NCI-H774 (cell line): ENCODE measurements at places on chromosomes 7 and 10.

- DNase-seq: no peak
Measured at GRCh38 chr7:34034728-34035127, 129.4 kb downstream of the BMPER start.

DNA sequence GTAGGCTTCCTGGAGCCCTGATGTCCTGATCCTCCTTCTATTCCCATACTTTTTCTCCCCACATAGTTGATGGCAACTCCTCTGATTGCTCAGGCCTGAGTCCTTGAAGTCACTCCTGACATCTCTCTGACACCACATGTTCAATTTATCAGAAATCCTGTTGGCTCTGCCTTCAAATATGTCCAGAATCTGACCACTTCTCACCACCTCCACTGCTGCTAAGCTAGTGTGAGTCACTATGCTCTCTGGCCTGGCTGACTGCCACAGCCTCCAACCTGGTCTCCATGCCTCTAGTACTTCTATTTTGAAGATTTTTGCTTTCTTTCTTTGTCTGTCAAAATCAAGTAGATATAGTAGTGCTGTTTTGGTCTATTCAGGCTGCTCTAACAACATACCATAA is 53.0 kb downstream of the TMEM229A start:
- DNase-seq: no peak

DNA sequence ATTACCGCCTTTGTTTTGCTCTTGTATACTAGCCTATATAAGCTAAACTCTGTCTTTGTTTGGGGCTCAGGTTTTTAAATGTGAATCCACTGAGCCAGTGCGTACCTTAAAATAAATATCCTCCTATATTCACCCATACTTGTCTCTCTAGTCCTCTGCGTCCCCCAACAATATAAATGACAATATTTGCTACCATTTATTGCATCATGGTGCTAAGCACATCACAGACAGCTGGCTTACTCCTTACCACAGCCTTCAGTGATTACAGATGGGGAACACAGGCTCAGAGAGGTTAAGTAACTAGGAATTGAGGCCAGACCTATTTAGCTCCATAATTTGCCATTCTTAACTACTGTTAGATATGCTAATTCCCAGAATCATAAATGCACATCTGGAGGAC is 3.4 kb upstream of the ADCK2 start:
- no peak for DNase-seq

DNA sequence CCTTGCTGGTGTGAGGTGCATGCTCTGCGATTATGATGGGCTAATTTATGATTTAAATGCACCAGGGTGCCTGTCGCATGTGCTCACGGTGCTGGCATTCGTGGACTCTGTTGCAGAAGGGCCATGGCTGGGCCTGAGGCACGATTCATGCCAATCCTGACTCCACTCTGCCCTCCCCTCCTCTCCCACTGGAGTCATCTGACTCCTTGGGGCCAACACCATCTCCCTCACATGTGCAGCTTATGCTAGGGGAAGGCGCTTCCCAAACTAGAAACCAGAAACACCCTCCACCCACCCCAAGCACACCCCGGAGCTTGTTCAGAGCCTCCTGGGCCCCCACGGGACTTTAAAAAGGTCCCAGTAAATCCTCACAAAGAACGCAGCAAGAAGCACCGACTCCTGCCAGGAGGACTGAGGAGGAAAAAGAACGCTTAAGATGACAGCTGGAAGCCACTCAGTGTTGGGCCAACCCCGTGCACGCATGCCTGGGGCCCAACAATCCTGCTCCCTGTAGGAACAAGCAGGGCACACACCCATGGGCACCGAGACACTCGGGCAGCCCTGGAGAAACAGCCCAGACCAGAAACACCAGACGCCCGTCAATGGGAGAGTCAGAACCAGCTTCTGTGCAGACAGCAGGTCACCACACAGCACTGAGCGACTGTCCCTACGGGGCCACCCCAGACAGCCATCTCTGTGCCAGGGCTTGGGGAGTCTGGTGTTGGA is 14.1 kb downstream of the BRI3 start:
- DNase-seq: no peak

DNA sequence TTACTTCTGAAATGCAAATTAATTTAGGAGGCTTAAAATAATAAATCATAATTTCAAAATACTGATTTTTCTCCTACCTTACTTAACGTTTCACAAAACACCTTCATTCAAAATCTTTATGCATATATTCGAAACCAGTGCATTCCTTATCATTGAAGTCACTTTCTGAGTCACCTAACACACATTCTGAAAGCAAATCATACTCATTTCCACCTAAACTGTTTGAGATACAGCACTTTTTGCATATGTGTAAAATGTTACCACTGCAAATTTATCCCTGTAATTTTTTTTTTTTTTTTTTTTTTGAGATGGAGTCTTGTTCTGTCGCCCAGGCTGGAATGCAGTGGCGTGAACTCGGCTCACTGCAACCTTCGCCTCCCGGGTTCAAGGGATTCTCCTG is 15.7 kb downstream of the PPP3CB start:
- no peak for DNase-seq

DNA sequence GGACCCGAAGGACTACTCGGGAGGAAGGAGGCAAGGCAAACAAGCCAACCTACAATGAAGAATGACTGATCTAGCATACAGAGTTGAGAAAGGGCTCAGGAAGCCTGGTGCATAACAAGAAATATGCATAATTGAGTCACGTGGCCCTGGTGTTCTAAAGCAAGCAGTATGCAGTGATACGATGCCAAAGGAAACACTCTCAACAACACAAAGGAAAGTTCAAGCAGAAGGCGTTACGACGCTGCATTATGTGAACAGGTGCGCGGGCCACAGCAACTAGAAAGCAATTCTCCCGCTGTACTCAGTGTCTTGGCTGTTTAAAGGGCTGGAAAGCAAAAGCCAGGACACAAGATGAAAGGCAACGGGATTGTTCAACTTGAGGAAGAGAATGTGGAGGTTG is 100.8 kb downstream of the PRTFDC1 start:
- peak; percentile 81 for DNase-seq

DNA sequence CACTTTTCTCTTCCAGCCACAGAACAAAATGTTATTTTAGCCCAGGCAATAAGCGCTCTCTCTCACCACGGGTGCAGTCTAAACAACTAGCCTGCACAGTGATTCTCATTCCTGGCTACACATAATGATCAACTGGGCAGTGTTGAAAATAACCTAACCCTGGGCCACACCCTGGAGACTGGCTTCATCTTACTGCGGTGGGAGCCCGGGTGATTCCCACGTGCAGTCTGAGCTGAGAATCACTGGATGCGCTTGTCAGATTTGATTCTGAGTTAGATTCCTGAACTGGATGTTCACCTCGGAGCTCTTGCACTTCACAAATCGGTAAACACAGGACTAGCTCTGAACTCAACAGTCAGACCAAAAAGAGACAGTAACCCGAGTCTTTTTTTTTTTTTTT is 14.9 kb downstream of the ZC3HAV1 start:
- DNase-seq: no peak

DNA sequence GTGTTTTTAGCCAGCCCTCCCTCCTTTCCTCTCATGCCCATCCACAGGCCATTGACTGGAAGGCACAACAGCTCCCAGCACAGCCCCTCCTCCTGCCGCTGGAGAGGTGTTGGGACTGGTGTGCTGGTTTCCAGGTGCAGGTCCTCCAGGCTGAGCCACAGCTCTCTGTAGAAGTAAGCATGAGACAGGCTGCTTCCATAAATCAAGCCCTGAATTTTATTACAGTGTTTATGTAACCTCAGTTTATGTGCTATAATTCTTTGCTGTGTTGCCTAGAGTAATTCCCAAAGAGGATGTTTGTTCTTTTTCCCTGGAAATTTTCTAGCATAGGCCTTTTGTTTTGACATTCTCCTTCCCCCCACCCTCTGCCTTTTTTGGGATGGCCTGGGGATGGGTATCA is 445.8 kb downstream of the AUTS2 start:
- DNase-seq: peak; percentile 14

DNA sequence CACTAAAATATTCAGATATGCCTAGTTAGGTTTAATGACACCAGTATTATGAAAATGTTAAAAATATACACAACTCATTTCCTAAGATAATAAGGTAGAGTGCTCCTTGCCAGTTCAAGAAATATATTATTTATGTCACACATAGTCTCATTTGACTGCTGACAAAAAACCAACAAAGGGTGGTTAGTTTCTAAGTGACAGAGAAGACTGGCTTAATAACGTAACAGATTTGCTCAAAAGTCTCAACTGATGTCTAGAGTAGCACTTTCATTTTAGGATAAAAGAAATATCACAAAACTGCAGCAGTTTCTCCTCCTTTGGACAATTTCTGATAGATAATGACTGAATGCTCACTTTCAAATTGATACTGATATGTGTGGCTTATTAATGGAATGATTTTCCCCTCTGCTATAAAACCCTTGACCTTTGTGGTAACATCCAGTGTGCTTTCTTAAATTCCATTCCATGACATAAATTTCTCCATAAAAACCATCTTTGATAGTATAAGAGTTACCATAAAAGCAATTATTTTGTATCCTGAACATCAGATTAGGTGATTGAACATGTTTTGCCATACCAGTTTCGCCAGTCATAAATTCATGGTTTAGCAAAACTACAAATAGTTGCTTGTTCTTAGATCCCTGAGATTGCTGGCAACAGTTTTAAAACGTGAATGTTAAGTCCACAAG is 94.2 kb downstream of the NRBF2 start:
- no peak for DNase-seq

DNA sequence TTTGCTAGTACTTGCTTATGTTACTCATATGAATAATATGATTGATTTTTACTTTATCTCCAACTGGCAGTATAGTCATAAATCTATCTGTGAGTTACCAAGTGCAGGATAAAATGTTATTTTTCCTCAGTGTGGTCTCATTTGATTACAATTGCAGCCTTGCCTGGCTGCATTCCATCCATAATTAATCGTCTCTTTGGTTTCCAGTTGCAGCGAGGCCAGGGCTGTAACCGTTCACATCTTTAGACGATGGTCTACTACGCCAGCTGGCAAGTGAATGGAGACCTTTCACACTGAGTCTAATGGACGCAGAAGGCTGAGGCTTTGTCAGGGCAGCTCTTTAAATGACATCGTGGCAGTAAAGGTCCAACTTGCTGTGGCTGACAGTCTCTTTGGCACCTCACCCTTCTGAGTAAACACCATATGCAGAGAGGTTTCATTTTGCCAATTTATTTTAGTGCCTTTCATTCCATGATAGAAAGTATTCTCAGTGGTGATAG is 84.0 kb downstream of the ARL4A start:
- peak; percentile 49 for DNase-seq

GRCh38 chr7:128890306-128891109 is 20.0 kb downstream of the KCP start:
- DNase-seq: no peak

- DNase-seq: no peak
Measured at GRCh38 chr7:93923942-93924341, 2.4 kb downstream of the GNG11 start.

DNA sequence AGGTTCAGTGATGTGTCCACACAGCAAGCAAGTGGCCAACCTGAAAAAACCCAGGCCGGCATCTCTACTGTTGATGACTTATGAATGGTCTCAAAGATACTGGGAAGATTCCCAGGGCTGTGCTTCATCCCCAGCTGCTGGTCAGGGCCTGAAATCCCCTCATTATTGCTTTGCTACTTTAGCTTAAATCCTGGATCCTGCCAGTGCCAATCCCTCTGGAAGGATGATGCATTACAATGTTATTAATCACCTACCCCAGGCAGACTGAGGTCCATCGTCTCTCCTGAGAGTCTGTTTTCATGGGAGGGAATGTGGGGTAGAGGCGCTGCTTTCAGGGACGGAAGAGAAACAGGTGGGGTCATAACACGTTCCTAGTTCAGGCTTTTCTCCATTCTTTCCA is 371.6 kb downstream of the RPS24 start:
- no peak for DNase-seq

GRCh38 chr10:18340496-18341051 is 200.3 kb downstream of the CACNB2 start:
- DNase-seq: no peak

DNA sequence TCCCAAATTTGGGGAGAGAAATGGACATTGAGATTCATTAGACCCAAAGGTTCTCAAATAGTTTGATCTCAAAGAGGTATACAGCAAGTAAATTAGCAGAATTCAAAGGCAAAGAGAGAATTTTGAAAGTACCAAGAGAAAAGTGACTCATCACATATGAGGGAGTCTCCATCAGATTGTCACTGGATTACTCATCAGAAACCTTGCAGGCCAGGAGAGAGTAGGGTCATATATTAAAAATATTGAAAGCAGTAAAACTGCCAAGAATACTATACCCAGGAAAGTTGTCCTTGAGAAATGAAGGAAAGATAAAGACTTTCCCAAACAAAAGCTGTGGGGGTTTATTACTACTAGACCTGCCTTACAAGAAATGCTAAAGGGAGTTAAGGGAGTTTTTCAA is 140.6 kb downstream of the TMEM168 start:
- no peak for DNase-seq

DNA sequence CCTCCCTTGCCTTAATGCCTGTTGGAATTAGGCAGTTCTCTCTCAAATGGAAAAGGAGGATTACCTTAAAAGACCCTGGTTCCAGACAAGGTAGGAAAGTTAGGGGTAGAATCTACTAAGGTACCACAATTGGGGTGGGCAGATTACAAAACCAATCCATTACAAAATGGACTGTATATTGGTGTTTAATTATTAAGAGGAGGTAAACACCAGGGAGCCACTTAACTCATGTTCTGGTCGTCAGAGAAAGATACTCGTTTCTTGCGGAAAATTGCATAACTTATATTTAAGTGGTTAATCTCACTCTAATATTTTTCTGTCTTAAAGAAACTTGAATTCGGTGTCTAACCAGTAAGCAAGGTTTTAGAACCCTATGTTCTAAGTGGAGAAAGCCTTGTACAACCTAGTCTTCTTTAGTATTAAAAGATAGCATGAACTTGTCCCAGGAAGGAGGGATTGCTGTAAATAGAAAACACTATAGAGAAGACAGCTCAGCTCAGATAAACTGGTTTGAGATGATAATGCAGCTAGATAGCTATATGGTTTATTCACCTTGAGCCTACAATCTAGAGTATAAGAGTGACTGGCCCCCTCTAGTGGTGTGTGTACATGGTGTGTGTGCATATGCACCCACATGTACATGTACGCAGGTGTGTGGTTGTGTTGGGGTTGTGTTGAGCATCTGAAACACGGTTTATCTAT is 58.0 kb upstream of the STRIP2 start:
- DNase-seq: no peak

DNA sequence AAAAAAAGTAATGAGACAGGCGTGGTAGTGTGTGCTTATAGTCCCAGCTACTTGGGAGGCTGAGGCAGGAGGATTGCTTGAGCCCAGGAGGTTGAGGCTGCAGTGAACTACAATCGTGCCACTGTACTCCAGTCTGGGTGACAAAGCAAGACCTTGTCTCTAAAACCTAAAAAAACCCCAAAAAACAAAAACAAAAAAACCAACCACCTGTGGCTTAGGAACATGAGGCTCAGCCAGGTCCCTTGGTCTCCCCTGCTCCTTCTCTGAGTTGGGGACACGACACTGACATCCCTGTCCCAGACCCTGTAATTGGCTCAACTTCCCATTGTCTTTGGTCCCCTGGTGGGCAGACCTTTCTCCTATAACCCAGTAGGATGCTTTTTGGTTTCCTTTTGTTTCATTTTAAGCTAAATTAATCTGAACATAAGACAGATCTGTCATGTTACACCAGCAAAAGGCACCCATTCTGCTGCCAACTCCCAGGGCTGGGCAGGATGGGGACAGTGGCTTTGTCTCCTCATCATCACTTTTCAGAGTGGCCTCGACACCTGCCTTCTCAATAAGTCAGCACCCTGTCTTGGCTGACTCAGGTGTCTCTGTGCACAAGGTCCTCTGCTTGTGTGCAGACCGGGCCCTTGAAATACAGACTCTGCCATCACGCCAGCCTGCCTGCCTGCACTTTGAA is 74.4 kb downstream of the MYL10 start:
- DNase-seq: no peak

- no peak for DNase-seq
Measured at GRCh38 chr7:13897819-13898218, 91.6 kb downstream of the ETV1 start.
